ENCODE measurements at places on chromosomes 2 and 18.

DNA sequence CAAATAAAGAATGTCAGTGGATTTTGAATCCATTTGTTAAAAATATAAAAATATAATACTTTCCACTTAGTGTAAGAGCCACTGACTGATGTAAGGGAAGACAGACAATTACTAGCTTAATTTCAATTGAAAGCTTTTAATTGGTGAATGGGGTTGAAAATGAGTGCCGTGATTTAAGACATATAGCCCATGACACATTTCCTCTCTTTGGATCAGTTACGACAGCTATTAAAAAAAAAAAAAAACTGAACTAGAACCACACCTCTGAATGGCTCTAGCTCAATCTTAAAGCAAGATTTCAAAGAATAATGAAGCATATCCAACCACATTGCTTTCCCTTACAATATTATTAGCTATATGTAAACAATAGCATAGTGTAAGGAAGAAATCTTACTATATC lies 44.0 kb downstream of the CIB4 start:
- DNase-seq: no peak

- no peak for DNase-seq
Measured at GRCh38 chr18:56176751-56177150, 461.6 kb downstream of the TXNL1 start.

DNA sequence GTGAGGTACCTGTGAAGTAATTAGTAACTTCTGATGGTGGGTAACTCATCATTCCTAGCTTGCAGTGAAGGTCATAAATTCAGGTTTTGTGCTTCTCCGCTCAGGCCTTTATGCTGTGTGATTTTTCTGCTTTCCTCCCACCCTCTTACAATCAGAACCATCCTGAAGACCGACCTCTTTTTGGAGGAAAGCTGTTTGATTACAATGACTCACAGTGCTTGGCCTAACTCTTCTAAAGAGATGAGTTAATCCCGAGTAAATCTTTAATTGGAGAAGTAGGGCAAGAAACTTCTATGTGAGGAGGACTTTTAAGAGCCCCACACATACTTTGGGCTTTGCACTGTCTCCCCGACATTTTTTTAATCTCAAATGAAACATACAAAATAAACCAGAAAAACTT lies 53.1 kb downstream of the TTC27 start:
- DNase-seq: no peak

DNA sequence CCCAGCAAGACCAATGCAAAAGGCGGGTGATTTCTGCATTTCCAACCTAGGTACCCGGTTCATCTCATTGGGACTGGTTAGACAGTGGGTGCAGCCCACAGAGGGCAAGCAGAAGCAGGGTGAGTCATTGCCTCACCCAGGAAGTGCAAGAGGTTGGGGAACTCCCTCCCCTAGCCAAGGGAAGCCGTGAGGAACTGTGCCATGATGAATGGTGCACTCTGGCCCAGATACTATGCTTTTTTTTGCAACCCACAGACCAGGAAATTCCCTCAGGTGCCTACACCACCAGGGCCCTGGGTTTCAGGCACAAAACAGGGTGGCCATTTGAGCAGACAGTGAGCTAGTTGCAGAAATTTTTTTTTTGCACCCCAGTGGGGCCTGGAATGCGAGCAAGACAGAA lies 662.6 kb upstream of the ACVR2A start:
- no peak for DNase-seq

GRCh38 chr2:120231974-120232635 lies 8.9 kb upstream of the TMEM185B start:
- peak; percentile 46 for DNase-seq

DNA sequence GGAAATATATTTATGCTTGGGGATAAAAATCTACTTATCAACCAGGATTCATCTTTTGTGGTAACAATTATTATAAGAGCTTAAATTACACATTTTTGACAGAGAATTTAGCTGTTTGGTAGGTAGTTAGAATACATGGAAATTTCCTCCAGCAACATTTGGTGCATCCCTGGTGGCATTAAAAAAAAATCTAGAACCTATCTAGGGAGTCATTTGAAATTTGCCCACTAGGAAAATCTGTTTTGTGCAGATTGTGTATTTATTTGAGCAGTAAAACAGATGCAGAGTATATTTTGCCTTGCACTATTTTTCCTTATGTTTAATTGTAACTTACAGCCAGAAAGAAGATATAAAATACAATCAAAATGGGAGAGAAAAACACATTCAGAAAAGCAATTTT lies 208.4 kb upstream of the LRP1B start:
- DNase-seq: no peak

DNA sequence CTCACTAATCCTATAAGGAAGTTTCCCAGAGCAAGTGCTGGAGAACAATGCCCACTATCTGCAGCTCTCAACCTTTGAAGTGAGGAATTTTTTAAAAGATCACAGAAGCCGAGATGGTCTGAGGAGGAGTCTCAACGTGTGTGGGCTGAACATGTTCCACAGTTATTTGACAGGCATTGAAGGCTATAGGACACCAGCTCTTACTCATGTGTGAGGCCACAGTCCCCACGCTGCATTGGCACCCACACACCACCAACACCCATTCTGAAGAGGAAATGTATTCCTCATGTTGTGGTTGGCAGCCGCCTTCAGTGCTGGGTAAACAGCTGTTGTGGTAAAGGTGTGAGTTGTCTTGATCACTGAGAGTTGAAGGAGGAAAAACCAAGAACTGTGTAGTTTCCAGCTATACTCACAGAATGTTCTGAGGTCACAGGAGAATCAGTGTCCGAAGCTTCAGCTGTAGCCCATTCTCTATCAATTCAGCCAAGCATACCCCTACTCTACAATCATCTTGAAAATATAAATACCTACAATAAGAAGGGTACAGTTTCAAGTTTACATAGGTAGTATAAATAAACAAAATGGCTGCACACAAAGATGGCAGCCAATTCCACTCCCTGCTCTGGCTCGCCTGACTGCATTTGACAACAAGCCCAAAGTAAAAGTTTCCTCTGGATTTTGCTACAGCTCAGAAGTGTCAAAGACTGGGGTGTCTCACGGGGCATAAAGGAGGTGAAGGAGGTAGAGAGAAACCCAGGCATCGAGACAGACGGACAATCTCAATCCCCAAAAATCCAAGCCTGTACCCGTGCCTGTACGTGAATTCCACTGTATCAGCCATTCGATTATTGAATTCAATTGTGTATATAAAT lies 12.1 kb downstream of the CD226 start:
- no peak for DNase-seq

DNA sequence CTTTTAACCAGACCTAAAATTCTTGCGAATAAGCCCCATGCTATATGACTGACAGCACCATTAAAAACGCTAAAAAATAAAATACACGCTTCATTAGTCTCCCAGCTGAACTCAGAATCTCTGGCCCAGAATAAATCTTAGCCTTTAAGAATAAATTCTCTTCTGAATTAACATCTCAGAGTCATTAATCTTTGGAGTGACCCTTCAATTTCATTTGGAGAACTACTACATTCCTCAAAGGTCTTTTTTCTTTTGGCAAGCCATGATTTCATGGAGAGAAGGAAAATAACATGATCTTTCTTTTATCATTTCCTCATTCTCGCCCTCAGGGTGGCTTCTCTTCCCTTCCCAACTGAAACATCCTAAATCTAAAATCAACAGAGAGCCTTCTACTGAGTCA lies 259.0 kb downstream of the AFF3 start:
- DNase-seq: no peak

GRCh38 chr18:78875016-78875777 lies 104.4 kb upstream of the SALL3 start:
- no peak for DNase-seq

DNA sequence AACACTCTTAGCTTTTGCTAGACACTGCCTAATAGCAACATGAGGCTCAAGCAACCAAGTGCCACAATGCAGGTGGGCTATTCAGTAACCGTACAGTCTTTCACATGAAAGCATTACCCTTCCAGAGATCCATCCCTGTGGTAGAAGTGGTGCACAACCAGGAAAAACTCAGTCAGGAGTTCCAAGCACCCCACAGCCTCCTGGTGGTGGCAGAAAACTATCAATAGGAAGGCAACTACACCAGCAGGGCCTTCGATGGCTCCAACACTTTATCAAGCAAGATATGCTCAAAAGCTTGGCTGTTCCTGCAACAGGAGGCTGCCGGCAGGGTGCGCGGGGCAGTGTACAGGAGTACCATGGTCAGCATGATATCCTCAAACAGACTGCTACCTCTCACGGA lies 176.1 kb upstream of the DLGAP1 start:
- DNase-seq: no peak

GRCh38 chr2:9112079-9112721 lies 94.4 kb upstream of the ASAP2 start:
- DNase-seq: no peak

DNA sequence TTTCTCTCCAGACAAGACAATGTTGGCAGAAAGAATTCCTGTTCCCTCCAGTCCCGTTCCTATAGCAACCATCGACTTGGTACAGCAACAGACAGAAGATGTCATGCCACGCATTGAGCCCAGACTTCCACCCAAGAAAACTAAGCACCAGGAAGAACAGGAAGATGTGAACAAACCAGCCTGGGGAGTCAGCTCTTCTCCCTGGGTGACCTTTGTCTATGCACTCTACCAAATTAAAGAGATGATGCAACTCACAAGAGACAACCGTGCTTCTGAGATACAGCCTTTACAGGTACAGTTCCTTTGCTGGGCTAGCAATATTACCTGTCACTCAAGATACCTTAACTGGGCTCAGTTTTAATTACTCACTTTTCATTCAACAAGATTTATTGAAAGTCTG lies 37.1 kb downstream of the NEMP2 start:
- DNase-seq: no peak

GRCh38 chr2:31097962-31098613 lies 40.2 kb downstream of the GALNT14 start:
- DNase-seq: no peak

DNA sequence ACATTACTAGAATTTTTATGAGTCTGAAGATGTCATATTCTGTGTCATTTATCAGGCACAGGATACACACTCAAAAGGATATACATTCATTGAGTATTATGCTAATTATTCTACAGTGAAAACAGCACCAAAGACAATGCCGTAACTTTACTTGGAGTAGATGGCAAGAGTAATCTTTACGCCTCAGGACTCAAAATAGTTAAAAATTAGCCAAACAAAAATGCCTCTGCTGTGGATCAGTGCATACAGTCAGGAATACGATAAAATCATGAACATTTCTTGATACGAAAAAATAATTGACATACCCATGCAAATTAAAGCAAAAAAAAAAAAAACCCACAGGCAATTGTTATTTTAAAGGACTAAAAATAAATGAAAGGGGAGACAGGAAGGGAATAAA lies 129.7 kb downstream of the NETO1 start:
- no peak for DNase-seq

- peak; percentile 95 for DNase-seq
Measured at GRCh38 chr2:23939987-23940717, at the start of gene UBXN2A. Gene UBXN2A (plus strand): TSS chr2:23940463. CDS start chr2:23958315, 17,852 bp downstream.

DNA sequence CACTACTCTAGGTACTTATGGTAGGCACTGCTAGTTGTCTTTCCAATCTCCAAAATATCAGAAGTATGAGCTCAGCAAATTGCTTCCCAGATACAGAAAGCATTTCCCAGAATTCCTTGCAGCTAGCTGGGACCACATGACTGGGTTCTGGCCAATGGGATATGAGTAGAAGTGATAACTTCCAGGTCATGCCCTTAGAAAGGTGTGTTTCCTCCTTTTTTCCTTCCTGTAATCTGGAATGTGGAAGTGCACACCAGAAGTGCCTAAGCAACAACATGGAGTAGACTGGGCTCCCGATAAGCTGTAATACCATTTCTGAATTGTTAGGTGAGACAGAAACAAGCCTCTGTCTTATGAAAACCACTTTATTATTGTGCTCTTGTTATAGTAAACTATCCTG lies 279.8 kb downstream of the ZNF385B start:
- DNase-seq: no peak

DNA sequence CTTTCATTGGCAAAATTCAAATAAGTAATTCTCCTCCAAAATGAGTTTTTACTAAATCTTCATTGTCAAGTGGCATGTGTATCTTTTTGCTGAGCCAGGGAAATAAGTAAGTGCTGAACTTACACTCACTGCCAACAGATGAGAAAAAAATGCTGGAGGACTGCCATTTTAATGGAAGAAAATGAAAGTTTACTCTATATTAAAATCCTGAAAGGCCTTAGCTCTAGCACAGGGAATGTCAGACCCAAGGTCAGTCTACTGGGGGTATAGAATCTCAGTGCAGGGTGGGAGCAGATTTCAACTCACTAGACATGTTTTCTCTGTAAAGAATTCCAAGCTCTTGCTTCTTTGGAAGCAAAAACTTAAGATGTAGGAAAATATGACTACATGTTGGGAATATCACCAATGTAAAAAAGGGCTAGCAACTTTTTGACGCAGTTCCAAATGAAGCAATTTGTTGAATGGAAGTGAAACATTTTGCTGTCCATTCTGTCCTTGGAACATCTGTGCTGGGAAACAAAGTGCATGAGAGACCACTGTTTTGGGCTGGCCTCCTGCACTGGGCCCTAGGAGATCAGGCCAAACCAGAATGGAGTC lies 127.0 kb downstream of the ST6GAL2 start:
- peak; percentile 84 for DNase-seq

GRCh38 chr2:233386382-233387041 lies 32.2 kb downstream of the DGKD start:
- no peak for DNase-seq

DNA sequence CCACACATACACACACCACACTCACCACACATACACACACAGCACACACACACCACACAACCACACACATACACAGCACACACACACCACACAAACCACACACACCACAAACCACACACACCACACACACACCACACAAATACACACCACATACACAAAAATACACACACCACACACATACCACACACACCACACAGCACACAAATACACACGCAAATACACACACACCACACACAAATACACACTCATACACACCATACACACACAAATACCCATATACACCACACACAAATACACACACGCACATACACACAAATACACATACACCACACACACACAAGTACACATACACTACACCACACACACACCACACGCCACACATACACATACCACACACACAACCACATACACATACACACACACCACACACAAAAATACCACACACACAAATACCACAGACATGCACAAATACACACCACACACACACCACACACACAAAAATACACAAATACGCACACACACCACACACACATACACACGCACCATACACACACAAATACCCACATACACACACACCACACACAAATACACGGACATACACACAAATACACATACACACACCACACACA lies 134.6 kb upstream of the TWIST2 start:
- DNase-seq: no peak

GRCh38 chr2:174485788-174486562 lies 854 bp downstream of the GPR155 start:
- DNase-seq: peak; percentile 30

GRCh38 chr18:14189858-14190257 lies 57.6 kb upstream of the ZNF519 start:
- DNase-seq: no peak

Measured in hindlimb muscle (tissue), 1 donor.